ENCODE measurements at places on chromosomes 6 and 20.
A peak's percentile ranks its signal among the peaks of the same experiment; 100 is the strongest.

- peak; percentile 48 for DNase-seq
Observed at GRCh38 chr6:3356056-3356823, 97.5 kb downstream of the PSMG4 start.

DNA sequence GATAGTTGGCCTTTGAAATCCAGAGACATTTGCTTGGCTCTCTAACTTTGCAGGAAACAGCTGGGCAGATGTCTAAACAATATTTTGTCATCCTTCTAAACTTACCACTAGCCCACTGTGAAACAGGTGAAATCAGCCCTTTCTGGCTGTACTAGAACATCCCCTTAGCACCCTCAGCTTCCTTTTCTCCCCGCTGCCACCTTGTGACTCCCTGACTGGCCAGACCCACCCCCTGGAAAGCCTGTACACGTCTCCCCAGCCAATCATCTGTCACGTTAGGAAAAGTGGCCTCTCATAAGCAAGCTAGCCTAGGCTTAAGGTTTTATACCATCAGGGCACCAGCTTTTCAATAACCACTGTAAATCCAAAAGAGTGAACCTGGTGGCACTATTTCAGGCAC, 88.6 kb upstream of the E2F3 start:
- no peak for DNase-seq

DNA sequence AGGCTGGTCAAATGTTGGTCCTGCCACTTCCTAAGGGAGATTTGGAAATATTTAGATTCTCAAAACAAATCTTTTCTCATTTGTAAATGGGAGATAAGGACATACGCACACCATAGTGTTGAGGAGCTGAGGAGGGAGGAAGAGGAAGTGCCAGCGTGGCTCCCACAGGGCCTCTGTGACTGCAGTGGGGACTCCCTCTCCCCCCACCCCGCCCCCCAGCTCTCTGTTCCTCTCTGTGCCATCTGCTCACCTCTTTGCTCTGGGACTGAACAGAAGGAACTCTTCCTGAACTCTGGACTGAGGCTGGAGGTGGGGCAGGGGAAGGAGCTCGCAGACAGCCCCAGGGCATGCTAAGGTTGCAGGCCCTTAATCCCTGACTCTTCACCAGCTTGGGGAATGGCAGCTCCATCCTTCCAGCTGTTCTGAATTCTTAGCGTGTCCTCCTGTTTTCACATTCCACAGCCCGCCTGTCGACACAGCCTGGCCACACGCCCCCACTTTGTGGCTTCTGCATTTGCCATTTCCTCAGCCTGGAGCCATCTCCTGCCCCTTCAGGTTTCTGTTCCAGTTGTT, 11.4 kb downstream of the DDX27 start:
- no peak for DNase-seq

DNA sequence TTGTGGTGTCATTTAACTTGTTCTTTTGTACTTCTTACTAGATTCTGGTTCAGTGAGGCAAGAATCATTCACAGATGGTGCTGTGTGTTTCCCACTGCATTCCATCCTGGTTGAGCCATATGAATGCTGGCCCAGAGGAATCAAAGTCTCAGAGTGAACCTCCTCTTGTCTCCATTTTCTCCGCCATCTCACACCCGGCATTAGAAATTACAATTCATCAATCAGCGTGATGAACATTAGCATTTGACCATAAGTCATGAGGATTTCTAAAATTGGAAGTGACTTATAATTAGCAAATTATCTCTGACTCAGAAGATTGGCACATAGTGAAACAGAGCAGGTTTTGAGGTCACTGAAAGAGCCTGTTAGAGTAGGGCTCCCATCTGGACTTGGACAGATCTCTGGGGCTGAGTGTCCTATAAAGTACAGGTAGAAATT, 25.2 kb downstream of the TNFAIP3 start:
- DNase-seq: no peak

- peak; percentile 43 for DNase-seq
Observed at GRCh38 chr20:52191916-52192718, 538 bp upstream of the ZFP64 start.

DNA sequence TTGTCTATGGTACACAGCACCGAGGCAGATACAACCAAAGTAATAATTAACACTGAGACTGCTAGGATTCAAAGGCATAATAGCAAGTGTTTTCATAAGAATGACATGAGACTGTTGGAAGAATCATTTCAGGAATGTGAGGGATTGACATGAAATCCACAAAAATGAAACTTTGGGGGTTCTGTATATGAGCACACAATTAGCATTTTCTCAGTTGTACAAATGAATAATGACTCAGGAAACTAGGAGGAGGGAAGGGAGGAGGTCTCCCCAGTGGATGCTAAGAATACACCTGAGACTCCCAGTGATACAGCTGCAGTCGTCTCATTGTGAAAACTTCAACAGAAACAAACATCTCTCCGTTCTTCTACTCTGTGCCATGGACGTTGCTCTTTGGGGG, 428.4 kb upstream of the PLCB4 start:
- DNase-seq: no peak

- DNase-seq: no peak
Observed at GRCh38 chr6:30169658-30170614, 6.6 kb downstream of the TRIM15 start.

DNA sequence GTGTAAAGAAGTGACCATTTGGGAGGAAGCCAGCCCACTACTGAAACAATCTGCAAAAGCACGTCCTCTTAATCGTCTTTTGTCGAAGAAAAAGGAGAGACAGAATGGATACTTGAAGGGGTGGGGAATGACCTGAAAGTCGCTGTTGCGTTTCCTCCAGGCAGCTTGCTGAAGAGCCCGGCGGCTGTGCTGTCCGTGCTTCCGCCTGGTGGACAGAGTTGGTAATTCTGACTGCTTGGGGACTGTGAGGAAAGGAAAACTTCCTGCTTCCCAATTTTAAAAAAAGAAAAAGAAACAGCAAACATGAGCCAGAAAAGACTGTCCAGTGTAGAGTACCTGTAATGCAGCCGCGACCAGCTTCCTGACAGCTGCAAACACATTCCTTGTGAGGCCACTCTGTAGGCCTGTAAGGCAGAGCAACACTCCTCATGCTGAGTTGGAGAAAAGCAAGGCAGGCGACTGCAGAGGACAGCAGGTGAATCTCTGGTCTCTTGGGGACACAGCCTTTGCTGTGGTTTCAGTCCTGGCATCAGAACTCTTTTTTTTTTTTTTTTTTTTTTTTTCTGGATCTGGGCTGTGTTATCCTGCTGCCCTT, 251.1 kb upstream of the TBX18 start:
- DNase-seq: no peak

DNA sequence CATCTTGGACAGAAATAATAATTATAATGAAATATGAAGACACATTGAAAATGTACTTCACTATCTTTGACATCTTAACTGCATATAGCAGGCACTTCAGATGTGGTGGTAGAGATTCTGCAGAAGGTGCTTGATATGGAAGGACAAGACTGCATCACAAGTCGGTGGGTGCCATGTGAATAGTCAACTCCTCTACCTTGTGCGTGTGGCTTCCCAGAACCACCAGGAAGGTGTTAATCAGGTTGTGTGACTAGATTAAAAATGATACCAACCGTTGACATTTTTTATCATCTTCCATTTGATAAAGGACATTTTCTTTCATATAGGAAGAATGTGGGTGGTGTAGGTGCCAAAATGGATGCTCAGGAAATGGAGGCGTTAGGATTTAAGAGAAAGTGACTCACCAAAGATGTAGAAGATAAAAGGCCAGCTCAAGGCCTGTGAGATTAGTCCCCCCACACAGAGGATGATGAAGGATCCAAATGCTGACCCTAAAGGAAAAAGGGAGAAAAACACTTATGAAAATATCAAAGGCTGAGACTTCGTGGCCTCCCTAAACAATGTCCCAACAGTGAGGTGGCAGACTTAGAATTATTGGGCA, 12.3 kb downstream of the SLC17A2 start:
- DNase-seq: no peak

DNA sequence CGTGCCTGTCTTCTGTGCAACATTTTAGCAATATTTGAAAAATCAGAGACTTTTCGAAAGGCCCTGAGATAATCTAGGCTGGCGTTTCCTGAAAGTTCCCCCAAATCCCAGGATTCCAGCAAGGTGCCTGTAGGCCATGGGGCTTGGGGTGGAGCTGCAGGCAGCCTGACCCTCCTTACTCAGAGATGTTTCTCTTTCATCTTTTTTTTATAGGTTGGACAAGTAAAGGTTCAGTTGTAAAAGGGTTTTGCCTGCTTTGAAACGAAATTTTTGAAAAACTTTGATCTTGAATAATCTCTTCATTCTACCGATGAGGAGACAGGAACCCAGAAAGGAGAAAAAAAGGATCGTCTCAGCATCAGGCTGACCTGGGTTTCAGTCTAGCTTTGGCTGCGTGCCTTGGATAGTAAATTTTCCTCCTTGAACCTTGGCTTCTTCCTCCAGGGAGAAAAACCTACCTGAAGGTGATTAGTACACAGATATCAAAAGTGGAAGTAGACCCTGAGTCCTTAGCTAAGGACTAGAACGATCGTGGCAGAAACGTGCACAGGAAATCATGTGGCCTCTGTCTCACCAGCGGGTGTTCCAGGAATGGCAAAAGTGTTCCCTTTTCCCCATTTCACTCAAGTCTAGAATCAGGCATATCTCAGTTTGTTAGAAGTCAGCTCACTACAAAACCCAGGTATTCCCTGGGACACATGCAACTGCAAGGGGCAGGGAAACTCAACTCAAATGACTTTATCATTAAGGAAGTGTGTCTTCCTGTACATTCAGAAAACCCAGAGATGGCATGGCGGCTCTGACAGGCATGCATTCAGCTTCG, 128.2 kb upstream of the PTPN1 start:
- DNase-seq: no peak

DNA sequence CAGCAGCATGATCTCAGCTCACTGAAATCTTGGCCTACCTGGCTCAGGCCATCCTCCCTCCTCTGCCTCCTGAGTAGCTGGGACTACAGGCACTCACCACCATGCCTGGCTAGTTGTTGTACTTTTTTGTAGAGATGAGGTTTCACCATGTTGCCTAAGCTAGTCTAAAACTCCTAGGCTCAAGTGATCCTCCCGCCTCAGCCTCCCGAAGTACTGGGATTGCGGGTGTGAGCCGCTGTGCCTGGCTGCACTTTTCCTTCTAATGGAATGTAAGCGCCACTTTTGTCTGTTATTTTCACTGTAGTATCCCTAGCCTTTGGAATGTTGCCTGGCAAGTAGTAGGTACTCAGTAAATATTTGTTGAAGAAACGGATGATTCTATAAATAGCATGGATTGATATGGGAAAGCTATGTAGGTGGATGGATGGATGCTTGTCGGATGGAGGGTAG, 10.4 kb upstream of the TRIB3 start:
- DNase-seq: no peak
